ENCODE measurements at places on chromosomes 6 and 20. TPM values are rescaled to one million over a fixed set of nuclear protein-coding genes. Genes with fewer than 3 reads are reported as not detected.

Gene XKR7
- under 0.01 TPM for total RNA-seq

Gene TUBB
- 338 TPM for total RNA-seq

Gene NNAT
- total RNA-seq: 0.19 TPM

Gene GTF3C6
- total RNA-seq: 89.9 TPM

Gene TUBB2B
- 6.9 TPM for total RNA-seq

Gene HAO1
- total RNA-seq: not detected

Gene ID4
- total RNA-seq: 27.0 TPM

Gene DEFB124
- total RNA-seq: not detected

Gene TMEM74B
- not detected for total RNA-seq

Gene DCDC2
- total RNA-seq: 1.7 TPM

Measured in regular cardiac myocyte (primary cell).